ENCODE measurements at places on chromosomes 11 and 22. TPM values are rescaled to one million over a fixed set of nuclear protein-coding genes. Genes with fewer than 3 reads are reported as not detected.

DNA sequence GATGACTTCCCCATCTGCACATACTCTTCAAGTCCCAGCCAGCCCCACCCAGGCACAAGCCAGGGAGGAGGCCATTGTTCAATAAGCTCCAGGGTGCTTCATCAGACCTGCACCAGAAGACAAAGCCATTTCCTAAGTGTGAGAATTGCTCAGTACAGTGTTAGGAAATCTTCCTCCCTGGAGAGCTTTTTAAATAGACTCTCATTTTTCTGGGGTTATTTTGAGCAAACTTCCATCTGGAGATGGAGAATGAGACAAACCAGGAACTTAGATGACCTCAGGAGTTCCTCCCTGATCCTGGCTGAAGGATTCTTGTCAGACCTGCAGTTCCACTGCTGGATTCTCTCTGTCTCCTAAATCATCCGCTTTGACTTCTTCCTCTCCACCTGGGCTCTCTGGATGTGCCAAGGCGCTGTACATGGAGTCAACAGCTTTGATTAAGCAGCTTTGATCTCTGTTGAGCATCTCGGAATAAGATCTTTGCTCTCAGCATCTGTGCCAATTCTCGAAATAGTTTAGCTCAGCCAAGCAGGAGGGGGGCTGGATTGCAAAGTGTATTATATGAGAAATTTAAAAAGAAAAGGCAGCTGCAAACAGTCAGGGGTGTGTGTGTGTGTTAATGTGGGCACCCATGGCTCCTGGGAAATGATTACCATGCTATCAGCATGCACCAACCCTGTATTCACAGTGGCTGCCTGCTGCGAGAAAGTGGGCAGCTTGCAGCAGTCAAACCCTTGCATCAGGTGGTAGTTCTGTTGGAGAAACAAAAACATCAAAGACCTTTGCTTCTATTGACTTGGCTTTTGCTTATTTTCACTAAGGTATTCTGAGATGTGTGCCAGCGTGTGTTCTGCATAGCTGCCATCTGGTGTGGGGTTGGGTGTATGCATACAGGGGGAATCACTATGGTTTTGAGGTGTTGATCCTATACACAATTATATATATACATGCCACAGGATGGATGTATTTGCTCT, 70.2 kb upstream of the NAV2 start:
- no peak for DNase-seq
- no peak overlapping the region for H3K27ac ChIP-seq
- H3K4me3 ChIP-seq: no peak overlapping the region
- H3K27me3 ChIP-seq: no peaks in the 10 kb centered on the region
- peaks cover 6% of the 10 kb centered on the region for H3K4me1 ChIP-seq
- H3K36me3 ChIP-seq: no peaks in the 10 kb centered on the region

- H3K36me3 ChIP-seq: no peaks in the 10 kb centered on the region
- H3K27me3 ChIP-seq: no peaks in the 10 kb centered on the region
- H3K4me3 ChIP-seq: no peak overlapping the region
- peaks cover 6% of the 10 kb centered on the region for H3K4me1 ChIP-seq
- H3K27ac ChIP-seq: no peak overlapping the region
These were observed 104.3 kb downstream of the RRAS2 start for GRCh38 chr11:14254533-14255237.

GRCh38 chr11:57095417-57095816, 86.3 kb upstream of the LRRC55 start:
- H3K4me3 ChIP-seq: no peak overlapping the region
- H3K36me3 ChIP-seq: no peaks in the 10 kb centered on the region
- H3K27me3 ChIP-seq: no peaks in the 10 kb centered on the region

GRCh38 chr11:125679397-125679796, 1.2 kb downstream of the ACRV1 start:
- no peak overlapping the region for H3K27ac ChIP-seq
- no peaks in the 10 kb centered on the region for H3K27me3 ChIP-seq
- no peaks in the 10 kb centered on the region for H3K4me1 ChIP-seq
- DNase-seq: no peak

Gene LYVE1
- 0.51 TPM for total RNA-seq

- no peak overlapping the region for H3K27ac ChIP-seq
- H3K4me3 ChIP-seq: no peak overlapping the region
- DNase-seq: no peak
These were observed 44.3 kb upstream of the IGSF9B start for GRCh38 chr11:134001088-134001487.

Gene SORL1
- 45.6 TPM for total RNA-seq

- DNase-seq: peak; percentile 64
- H3K27ac ChIP-seq: peak overlapping the region; percentile 67
- peaks cover 29% of the 10 kb centered on the region for H3K4me1 ChIP-seq
- H3K4me3 ChIP-seq: peak overlapping the region; percentile 94
- no peaks in the 10 kb centered on the region for H3K36me3 ChIP-seq
- no peaks in the 10 kb centered on the region for H3K27me3 ChIP-seq
These were observed 1.3 kb upstream of the ZFTA start for GRCh38 chr11:63769714-63770455.

Gene AHNAK
- 14.9 TPM for total RNA-seq

GRCh38 chr22:46446799-46447198, 90.6 kb downstream of the CELSR1 start:
- H3K27ac ChIP-seq: peak overlapping the region; percentile 22
- no peaks in the 10 kb centered on the region for H3K36me3 ChIP-seq
- peaks cover 30% of the 10 kb centered on the region for H3K4me1 ChIP-seq
- no peak for DNase-seq
- H3K27me3 ChIP-seq: no peaks in the 10 kb centered on the region
- no peak overlapping the region for H3K4me3 ChIP-seq

DNA sequence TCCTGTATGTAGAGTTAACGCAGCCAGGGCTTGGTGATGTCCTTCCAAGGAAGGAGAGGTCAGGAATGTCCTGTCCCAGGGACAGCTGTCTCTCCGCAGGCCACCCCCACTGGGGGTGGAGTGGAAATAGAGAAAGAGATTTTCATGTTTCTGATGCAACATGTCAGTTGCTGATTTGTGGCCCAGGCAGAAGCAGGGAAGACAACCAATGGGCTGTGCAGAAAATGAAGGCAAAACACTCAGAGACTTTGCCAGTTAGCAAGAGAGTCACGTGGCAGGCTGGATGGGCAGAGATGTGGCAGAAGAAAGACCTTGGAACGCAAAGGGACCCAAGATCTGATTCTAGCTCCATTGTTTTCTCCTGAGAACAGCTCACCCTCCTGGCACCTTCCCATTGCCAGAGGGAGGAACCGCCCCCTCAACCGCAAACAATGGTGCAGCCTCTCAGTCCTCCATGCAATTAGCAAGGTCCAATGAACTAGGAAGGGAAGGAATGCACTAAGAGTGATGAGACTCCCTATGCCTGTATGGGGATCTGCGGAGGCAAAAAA, 71.0 kb downstream of the SYN3 start:
- H3K4me3 ChIP-seq: no peak overlapping the region
- peak; percentile 90 for DNase-seq
- H3K27ac ChIP-seq: peak overlapping the region; percentile 46
- peaks cover 27% of the 10 kb centered on the region for H3K4me1 ChIP-seq

DNA sequence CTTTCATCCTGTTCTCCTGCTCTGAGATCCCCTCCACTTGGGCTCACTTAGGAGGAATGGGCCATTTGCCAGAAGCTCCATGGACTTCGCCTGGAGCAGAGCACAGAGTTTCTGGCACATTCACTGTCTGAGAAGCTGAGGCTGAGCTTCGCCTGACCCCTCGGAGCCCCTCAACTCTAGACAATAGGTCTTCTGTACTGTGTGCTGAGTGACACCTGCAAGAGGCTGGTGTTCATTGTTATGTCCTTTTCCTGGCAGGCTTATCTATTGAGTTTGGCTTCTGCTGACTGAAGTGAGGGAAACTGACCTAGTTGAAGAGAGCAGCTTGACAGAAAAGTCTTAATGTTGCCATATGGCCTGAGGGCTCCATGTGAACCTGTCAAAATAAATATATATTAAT, 124.3 kb downstream of the EHF start:
- peaks cover 9% of the 10 kb centered on the region for H3K4me1 ChIP-seq
- no peak overlapping the region for H3K4me3 ChIP-seq
- H3K27ac ChIP-seq: no peak overlapping the region
- peak; percentile 8 for DNase-seq
- no peaks in the 10 kb centered on the region for H3K36me3 ChIP-seq

DNA sequence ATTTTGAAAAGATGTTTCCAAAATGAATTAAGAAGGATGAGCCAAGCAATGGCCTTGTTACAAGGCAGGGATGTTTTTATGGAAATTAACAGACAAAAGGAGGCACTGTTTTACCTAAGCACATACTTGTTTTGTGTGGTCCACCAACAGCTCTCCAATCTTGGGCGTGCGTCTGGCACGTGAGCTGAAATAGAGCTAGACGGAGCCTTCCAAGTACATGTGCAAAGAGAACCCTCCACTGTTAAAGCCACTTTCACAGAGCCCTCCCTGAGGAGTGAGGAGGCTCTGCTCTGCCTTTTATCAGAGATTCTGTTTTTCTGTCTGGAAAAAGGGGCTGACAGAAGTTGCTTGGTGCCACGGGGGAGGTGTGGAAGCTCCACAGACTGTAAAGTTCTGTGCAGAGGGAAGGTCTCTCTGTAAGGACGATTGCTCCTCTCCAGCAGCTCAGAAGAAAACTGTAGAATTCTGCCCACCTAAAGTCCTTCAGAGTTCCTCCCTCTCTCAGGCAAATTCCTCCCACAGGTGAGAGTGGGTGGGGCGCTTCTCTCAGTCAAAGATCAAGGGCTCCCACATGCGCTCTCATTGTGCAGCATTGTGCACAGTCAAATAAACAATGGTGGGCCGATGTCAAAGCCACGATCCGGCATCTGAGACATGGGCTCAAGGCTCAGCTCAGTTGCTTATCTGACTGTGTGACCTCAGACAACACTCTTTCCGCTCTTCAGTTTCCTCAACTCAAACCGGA, 92.6 kb upstream of the CSNK2A3 start:
- H3K27me3 ChIP-seq: no peaks in the 10 kb centered on the region
- H3K36me3 ChIP-seq: no peaks in the 10 kb centered on the region
- peaks cover 5% of the 10 kb centered on the region for H3K4me1 ChIP-seq
- no peak overlapping the region for H3K4me3 ChIP-seq

DNA sequence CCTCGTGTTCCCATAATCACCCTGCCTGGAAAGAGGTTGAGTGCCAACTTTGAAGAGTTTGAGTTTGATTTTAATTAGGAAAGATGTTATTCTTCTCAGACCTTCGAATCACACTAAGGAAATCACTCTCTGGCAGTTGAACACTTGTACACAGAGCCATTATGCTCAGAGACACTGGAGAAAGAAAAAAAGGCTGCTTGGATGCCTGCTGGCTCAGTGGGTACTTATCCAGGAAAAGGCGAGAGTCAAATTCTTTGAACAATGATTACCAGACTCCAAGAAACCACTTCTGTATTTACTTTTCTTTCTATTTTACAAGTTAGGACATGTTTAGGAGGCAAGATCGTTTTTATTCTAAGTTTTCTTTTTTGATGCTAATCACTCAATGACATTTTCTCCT, 438.5 kb upstream of the FAT3 start:
- H3K36me3 ChIP-seq: no peaks in the 10 kb centered on the region
- no peak overlapping the region for H3K4me3 ChIP-seq
- peaks cover 12% of the 10 kb centered on the region for H3K4me1 ChIP-seq
- H3K27ac ChIP-seq: no peak overlapping the region
- DNase-seq: no peak
- H3K27me3 ChIP-seq: no peaks in the 10 kb centered on the region

Gene MAPK11
- 0.37 TPM for total RNA-seq

Gene ACCSL
- not detected for total RNA-seq

Gene PNPLA3
- total RNA-seq: 4.8 TPM

Gene SCGB1D4
- total RNA-seq: not detected

- no peaks in the 10 kb centered on the region for H3K27me3 ChIP-seq
- no peak overlapping the region for H3K4me3 ChIP-seq
- H3K4me1 ChIP-seq: peaks cover 15% of the 10 kb centered on the region
- no peaks in the 10 kb centered on the region for H3K36me3 ChIP-seq
- DNase-seq: peak; percentile 65
These were observed 5.9 kb downstream of the TP53AIP1 start for GRCh38 chr11:128936606-128937251.

Gene XKR3
- not detected for total RNA-seq

Gene GNG3
- total RNA-seq: not detected

Gene GAB4
- not detected for total RNA-seq

Gene TRIM49
- not detected for total RNA-seq

- H3K27ac ChIP-seq: no peak overlapping the region
- H3K36me3 ChIP-seq: peaks cover 4% of the 10 kb centered on the region
- H3K4me1 ChIP-seq: peaks cover 15% of the 10 kb centered on the region
- no peaks in the 10 kb centered on the region for H3K27me3 ChIP-seq
- no peak for DNase-seq
- H3K4me3 ChIP-seq: no peak overlapping the region
These were observed 82.4 kb downstream of the EXT2 start for GRCh38 chr11:44177905-44178304.

DNA sequence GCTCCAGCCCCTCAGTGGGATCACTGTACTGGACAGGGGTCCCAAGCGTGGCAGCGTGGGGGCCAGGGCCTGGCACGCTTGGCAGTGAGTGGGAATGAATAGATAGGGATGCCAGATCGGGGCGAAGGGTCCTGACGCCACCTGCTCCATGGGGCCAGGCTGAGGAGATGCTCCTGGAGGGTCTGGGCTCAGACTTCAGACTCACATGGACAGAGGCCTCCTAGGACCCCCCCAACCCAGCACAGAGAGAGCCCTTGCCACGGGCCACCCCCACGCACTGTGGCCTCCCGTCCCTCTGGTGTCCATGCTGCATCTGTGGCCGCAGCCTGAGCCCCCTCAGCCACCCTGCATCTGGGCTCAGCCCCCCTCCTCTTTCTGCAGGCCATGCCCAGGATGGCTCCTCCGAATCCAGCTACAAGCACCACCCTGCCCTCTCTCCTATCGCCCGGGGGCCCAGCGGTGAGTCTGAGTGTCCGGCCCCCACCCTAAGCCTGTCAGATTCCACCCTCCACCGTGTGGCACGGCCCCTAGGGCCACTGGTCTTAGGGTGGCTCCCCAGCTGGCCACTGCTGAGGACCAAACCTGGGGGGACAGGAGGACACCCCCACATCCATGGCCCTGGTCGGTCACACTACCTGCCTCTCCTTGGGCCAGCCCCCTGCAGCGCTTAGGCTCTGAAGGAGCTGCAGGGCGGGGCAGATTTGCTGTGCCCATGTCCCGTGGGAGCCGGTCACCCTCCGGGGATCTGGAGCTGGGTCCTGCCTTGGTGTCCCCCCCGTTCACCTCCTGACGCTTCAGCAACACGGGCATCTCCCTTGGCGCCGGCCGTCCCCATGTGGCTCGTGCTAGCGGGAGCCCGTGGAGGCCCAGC, 2.7 kb downstream of the MUC5AC start:
- no peaks in the 10 kb centered on the region for H3K36me3 ChIP-seq
- H3K4me1 ChIP-seq: no peaks in the 10 kb centered on the region
- no peak overlapping the region for H3K4me3 ChIP-seq
- H3K27me3 ChIP-seq: no peaks in the 10 kb centered on the region
- no peak for DNase-seq

- H3K36me3 ChIP-seq: no peaks in the 10 kb centered on the region
- no peak overlapping the region for H3K27ac ChIP-seq
- no peak overlapping the region for H3K4me3 ChIP-seq
- no peak for DNase-seq
- no peaks in the 10 kb centered on the region for H3K27me3 ChIP-seq
These were observed 22.0 kb upstream of the TUB start for GRCh38 chr11:8059030-8059429.

Gene LARGE2
- 13.4 TPM for total RNA-seq

- no peaks in the 10 kb centered on the region for H3K27me3 ChIP-seq
- H3K4me1 ChIP-seq: peaks cover 23% of the 10 kb centered on the region
- H3K27ac ChIP-seq: no peak overlapping the region
- no peak for DNase-seq
These were observed 97.3 kb downstream of the COMMD9 start for GRCh38 chr11:36191941-36192340.
